Anterior cingulate cortex (tissue), 58 donors: ENCODE measurements at places on chromosomes 12 and 14.

- DNase-seq: no peak
These were observed 133.5 kb downstream of the CPNE8 start for GRCh38 chr12:38771871-38772270.

DNA sequence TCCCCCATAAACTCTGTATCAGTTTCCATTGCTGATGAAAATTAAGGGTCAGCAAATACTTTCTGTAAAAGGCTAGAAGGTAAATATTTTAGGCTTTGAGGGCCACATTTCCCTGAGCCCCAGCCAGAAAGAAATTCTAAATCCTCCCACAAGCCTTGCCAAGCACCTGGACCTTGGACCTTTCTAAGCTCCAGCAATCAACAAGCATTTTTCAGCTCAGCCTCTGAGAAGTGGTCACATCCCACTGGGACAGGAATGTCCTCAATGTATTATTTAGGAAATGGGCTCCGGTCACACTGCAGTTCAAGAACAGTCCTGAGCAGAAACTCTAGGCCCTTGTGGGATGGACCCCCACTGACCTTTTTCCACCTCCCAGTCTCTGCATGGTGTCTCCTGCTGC, 55.9 kb downstream of the WSCD2 start:
- no peak for DNase-seq

- DNase-seq: no peak
These were observed 52.9 kb upstream of the VRK1 start for GRCh38 chr14:96744262-96744661.

DNA sequence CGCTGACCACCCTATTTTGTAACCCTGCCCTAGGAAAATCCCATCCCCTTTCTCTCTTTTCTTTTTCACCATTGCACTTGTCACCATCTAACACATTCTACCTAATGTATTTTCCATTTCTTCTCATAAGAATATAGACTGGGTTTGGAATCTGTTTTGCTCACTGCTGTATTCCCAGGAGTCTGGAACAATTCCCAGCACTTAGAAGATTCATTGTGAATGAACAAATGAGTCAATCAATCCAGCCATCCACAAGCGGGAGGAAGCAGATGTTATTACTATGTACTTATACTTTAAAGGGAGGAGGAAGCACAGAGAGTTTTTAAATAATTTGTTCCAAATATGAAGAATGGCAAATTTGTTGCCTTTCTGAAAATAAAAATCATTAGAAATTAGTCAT, 142.1 kb downstream of the KIF21A start:
- no peak for DNase-seq

- DNase-seq: no peak
These were observed 14.4 kb downstream of the TIMELESS start for GRCh38 chr12:56434828-56435227.

- DNase-seq: no peak
These were observed 85.2 kb upstream of the ZFP36L1 start for GRCh38 chr14:68877993-68878575.

DNA sequence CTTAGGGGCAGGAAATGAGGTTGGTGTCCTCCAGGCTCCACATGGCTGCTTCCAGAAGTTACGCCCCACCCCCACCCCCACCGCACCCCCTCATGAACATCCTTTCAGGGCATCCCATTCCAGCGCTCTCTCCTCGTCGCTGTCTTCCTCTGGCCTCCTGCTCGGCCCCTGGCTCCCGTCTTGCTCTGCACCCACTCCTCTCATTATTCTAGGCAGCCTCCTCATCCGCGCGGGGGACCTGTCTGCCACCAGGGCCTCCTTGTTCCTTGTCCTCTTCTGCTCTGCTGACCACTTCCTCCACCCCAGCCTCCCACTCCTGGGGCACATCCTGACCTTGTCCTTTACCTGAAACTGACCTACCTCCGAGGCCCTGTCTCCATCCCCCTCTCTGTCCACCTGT, 29.8 kb upstream of the PLEKHG6 start:
- DNase-seq: no peak

DNA sequence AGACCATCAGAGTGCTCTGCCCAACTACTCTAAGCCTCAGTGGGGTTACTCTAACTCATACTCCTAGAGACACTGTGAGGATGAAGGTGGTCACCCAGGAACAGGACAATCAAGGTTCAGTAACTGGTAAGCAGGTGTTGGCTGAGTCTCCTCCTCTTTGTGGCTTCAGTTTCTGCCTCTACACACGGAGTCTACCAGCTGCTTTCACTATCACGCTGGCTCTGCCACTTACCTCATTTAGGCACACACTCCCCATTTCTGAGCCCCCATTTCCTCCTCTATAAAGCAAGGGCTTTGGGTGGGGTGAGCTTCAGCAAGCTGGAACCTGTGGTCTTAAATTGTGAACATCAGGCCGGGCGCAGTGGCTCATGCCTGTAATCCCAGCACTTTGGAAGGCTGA, 7.3 kb upstream of the TCHP start:
- DNase-seq: no peak

GRCh38 chr14:98470663-98471062, 801.3 kb downstream of the BCL11B start:
- no peak for DNase-seq

GRCh38 chr12:96770219-96771102, 136.6 kb upstream of the NEDD1 start:
- DNase-seq: no peak

DNA sequence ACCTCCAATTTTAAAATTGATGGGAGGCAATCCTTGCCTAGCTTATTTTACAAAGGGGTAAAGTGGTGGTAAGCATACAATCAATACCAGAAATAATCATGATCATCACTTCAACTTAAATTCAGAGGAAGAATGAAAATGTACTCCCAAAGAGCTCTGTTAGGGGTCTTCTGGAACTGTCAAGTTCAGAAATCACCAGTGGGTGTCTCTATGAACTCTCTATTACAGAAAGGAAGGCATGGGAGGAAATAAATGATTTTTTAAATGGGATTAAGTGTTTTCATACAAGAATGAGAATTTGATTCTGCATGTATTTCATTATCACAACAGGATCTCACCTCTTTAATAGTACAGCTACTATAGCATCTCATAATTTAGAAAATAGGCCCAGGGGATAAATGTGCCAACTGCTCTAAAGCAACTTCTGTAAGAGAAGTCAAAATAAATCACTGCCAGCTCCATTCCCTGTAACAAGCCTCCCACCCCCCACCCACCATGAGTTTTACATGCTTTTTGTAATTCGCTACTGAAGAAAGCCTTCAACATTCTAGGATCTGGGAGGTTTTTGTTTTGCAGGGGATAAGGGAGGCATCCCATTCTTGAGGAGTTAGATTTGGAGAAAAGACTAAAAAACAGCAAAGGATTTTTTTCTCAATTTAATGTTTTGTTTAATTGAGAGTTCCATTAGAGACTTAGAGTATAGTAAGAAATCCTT, 9.7 kb downstream of the DCP1B start:
- no peak for DNase-seq

DNA sequence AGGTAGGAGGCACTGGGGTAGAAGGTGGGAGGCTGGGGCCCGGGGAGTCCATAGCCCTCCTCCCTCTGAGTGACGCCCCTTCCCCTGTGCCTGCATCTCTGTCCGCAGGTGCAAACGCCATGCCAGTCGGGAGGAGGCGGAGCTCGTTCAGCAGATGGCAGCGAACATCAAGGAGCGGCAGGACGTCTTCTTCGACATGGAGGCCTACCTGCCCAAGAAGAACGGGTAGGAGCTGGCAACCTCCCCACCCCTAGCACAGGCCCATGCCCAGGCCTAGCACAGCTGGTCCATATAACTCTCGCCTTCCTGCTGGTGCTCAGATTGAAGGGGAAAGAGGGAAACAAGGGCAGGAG, 35.6 kb downstream of the TMEM120B start:
- no peak for DNase-seq

DNA sequence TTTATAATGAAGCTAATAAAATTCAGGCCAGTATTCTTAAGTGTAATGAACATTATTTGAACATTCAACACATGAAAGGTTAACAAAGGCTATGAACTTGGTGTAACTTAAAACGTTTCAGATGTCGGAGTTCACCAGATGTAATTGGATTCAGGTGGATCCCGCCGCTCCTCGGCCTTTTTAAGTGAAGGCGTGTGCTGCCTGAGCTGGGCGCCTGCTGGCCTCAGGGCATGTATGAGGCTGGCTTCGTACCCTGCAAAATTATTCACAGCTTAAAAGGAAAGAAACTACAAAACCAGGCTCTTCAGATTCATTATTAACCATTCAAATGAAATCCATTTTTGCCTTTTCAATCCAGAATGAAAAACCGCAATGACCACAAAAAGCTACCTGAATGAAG, 69.9 kb downstream of the WIF1 start:
- no peak for DNase-seq

DNA sequence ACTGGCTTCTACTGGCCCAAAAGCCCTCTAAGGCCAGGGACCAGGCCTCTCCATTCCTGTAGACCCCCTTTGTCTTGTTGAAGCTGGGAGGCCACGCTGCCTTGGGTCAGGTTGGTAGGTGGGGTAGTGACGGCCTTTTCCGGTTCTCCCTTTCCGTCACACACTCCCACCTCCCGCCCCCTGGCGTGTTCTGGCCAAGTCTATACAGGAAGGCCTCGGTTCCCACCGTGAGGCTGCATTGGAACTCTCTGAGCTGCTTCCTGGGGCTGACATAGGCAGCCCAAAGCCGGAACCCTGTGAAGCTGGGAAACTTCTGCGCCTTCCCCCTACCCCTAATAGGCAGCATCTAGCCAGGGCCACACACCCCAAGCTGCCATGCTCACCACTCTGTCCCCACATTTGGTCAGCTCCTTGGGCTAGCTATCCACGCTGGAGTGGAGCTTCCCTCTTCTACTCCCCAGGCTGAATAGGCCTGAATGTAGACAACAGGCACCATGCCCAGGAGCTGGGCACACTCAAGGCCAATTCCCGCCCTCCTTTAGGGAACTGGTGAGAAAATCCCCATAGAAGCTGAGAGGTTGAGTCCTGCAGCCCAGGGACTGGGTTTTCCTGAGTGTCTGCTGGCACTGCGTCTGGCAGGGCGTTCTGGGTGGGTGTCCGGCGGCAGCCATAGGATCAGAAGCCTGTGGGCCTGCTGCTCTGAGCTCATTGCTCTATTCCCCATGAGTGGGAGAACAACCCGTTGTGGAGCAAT, 35.7 kb downstream of the RIN3 start:
- no peak for DNase-seq

DNA sequence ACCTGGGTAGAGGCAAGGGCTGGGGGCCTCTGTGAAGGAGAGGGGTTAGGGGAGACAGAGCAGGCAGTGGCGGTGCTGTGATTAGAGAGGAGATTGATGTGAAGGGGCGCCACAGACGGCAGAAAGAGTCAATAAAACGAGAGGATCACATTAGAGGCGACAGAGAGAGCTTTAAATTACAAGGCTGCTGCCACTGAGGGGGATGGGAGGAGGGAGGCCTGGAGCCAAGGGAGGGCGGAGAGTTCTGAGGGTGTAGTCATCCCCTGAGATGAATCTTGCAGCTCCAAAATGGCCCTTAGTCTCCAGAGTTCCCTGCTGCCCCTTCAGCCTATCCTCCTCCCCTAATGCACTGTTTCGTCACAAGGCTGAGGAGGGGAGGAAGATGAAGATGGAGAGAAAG, 12.8 kb downstream of the ZFHX2 start:
- DNase-seq: no peak

- no peak for DNase-seq
These were observed 131.7 kb upstream of the ATP2B1 start for GRCh38 chr12:89840162-89840922.

DNA sequence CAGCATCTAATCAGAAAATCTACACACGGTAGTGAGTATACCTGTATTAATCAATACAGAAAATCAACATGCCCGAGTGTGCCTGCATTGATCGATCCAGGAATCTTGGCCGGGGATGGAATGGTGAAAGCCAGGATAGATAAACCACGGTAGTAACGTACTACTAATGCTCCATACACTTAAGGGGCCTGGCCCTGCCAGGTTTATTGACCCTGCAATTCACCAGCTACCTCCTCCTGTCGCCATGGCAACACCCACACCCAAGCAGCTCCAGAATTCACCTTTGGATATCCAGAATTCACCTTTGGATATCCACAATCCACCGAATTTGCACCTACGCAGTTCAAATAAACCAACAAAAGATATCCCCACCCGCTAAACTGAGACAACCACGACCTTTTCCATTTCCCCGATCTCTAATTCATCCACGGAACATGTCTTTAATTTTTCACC, 14.8 kb upstream of the CALM1 start:
- peak; percentile 58 for DNase-seq

DNA sequence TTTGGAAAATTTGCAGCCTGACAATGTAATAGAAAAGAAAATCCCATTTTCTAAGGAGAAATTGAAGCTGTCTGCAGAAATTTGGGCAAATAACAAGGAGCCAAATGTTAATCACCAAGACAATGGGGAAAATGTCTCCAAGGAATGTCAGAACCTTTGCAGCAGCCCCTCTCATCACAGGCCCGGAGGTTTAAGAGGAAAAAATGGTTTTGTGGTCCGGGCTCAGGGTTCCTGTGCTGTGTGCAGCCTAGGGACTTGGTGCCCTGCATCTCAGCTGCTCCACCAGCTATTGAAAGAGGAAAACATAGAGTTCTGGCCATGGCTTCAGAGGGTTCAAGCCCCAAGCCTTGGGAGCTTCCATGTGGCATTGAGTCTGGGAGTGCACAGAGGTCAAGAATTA, 298.9 kb downstream of the ATXN7L3B start:
- no peak for DNase-seq

- no peak for DNase-seq
These were observed 91.7 kb downstream of the STXBP6 start for GRCh38 chr14:24958271-24958670.

GRCh38 chr14:25050269-25051150, 563 bp upstream of the STXBP6 start:
- no peak for DNase-seq

- DNase-seq: no peak
These were observed 704 bp downstream of the ATP2B1 start for GRCh38 chr12:89707703-89708564.

GRCh38 chr12:107395817-107396216, 289.8 kb upstream of the PWP1 start:
- DNase-seq: no peak

DNA sequence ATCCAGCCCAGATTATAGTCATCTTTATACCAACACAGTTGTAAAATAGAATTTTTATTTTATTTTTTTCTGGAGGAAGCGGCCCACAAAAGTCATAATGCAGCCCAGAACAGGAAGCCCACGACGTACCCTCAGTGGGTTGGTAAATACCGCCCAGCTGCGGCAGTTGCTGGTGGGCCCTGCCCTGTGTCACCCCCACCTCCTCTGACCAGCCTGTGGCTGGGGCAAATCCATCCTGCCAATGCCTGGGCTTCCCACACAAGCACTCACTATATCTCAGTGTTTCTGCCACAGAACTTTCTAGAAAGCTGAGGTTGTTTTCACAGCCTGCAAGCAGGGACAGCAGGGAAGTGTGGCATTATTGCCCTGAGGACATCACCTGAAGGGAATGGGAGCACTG, 171.4 kb upstream of the GSC start:
- no peak for DNase-seq

GRCh38 chr12:42070036-42070435, 74.6 kb downstream of the GXYLT1 start:
- no peak for DNase-seq

- no peak for DNase-seq
These were observed 1.1 kb upstream of the SPATS2 start for GRCh38 chr12:49366096-49366651.

- DNase-seq: no peak
These were observed 55.4 kb downstream of the TMEM260 start for GRCh38 chr14:56635041-56635440.

- no peak for DNase-seq
These were observed 27.3 kb upstream of the STRAP start for GRCh38 chr12:15854916-15855315.
